GM23248 (cell line): ENCODE measurements at places on chromosomes 13 and 19. TPM values are rescaled to one million over a fixed set of nuclear protein-coding genes. Genes with fewer than 3 reads are reported as not detected.
A peak's percentile ranks its signal among the peaks of the same experiment; 100 is the strongest.

- DNase-seq, result no peak
These were observed 1.5 kb downstream of the CD37 start for GRCh38 chr19:49336482-49337266.

DNA sequence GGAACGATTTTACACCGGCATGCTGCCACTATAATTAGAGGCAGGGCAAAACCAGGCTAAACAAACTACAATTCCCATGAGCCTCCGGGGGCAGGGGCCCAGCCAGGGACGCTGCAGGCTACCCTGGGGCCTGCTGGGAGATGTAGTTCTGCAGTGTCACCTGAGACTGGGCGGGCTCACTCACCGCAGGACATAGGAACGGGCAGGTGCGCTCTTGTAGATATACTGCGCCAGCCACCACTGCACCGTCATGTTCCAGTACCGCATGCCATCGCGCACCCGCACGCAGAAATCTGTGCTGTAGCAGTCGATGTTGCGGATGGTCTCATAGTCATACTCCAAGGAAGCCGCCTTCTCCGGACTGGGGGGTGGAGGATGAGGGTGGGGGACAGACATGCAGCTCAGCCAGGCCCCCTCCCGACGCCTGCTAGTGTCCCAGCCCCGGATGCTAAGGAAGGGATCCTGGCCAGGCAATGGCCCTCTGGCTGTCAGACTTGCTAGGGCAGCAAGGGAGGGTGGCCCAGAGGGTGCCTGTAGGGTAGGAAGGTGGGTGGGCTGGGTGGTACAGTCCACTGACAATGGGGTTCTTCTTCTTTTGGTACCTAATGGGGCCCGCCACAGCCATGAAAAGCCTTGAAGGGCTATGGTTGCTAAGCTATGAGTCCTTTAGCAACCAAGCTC is 5.8 kb upstream of the TMC4 start:
- peak; percentile 30 for DNase-seq

DNA sequence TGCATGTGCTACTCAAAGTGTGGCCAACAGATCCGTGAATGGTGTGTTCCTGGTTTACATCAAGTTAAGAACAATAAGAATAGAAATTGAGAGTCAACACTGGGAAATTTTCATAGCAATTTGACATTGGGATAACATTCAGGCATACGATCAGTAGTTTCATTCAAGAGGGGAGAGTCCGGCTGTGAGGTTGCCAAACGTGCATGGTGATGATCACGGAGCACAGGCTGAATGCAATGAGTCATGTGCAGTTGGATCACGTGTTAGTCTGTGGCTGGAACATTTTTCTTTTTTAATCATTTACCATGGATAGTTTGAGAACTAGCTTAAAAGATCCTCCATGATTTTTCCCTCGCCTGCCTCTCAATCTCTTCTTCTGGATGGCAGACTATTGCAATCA is 2.5 kb upstream of the DCT start:
- peak; percentile 90 for DNase-seq

Gene FCHO1
- total RNA-seq, result 0.43 and 0.89 TPM in 2 replicates

DNA sequence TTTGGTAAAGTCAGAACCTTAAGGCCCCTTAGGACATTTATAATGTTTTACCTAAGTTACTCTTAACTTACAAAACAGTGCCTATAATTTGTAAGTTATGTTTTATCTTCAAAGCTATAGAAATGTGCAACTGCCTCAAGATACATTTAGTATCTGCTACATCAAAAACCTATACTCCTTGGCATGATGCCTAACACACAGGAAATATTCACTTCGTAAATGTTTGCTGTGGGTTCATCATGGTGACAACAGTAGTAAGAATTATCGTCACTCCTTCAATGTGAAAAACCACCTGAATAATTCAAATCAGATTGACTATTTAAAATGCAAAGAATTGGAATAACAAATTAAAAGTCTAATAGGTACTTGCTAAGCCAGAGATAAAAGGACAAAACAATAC is 184.1 kb downstream of the DIAPH3 start:
- no peak for DNase-seq

DNA sequence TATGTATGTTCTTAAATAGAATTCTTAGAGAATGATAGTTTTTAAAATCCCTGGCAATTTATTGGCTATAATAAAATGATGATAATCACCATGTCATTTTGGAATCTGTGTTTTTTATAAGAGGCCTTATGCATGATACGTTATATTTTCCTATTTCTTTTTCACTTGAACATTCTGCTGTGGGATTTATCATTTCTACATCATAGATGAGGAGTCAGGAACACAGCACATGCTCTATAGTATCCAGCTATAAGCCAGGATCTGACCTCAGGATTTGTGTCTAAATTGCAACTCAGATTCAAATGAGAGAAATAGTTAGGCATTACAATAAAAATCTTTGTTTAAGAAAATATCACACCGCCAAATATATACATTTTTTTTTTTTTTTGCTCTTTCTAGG is 928.0 kb downstream of the EFNB2 start:
- DNase-seq, result no peak

- no peak for DNase-seq
These were observed 7.2 kb upstream of the KATNAL1 start for GRCh38 chr13:30314562-30314961.

GRCh38 chr13:30799356-30799824 is 64.0 kb downstream of the ALOX5AP start:
- DNase-seq, result no peak

Gene CAMSAP3
- total RNA-seq, result not detected in 2 replicates

- DNase-seq, result no peak
These were observed 31.6 kb downstream of the WDR87 start for GRCh38 chr19:37874784-37875183.
